CD4-positive, alpha-beta T cell treated with Interleukin-2 at 100 ng/mL for 4 hours (primary cell): ENCODE measurements at places on chromosomes 3 and 15.

GRCh38 chr3:139893963-139894642 is 40.9 kb upstream of the CLSTN2 start:
- no peak for DNase-seq

DNA sequence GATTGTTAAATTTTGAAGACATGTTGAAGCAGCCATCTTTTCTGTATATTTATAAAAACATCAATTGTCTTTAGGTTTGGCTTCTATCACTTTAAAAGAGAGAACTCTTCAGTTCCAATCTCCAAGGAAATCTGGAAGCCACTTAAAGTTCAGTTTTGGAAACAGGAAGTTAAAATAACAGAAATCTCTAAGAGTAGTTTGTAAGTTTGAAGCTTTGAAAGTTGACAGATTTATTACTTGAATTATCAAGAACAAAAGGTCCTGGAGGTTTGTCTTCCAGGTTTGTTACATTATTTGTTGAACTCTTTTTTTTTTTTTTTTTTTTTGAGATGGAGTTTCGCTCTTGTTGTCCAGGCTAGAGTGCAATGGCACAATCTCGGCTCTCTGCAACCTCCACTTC is 30.0 kb downstream of the RNF111 start:
- no peak for DNase-seq

- DNase-seq = no peak
Observed at GRCh38 chr3:18886331-18886730, 262.0 kb upstream of the KCNH8 start.

DNA sequence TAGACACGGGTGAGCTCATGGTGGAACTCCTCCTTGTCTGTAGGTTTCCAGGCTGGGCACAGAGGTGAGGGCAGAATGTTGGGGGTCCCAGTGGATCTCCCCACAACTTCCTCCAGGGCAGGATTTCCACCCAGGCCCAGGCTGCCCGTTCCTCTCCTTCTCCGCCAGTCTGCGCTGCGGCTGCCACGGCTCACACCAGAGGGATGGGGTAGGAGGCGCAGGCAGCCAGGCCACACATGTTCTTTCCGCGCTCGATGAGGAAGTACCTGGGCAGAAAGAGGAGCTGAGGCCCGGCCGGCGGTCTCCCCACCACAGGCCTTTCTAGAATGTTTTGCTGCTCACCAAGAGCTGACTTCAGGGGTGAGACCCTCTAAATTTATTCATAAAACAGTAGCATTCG is 22.9 kb downstream of the CTSH start:
- no peak for DNase-seq

- no peak for DNase-seq
Observed at GRCh38 chr3:21226086-21226485, 524.9 kb downstream of the ZNF385D start.

- no peak for DNase-seq
Observed at GRCh38 chr3:127032296-127032990, 49.5 kb downstream of the PLXNA1 start.

DNA sequence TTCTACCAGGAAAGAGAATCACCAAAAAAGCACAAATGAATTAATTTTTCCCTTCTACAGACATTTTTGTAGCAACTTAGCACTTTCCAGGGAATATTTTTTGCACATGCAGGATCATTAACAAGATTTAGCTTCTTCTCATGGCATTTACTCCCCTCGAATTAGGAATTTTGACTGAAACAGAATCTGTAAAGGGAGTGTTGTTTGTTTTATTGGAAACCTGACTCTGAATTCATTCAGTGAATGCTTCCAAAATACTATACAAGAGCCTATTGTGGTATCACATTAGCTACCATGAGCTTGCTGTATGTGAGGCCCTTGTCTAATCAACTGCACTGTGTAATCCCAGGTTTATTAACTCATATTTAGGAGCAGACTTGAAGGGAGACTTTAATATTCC is 130.4 kb upstream of the ATP10A start:
- no peak for DNase-seq

GRCh38 chr3:125042725-125043406 is 12.9 kb downstream of the HEG1 start:
- DNase-seq = no peak

DNA sequence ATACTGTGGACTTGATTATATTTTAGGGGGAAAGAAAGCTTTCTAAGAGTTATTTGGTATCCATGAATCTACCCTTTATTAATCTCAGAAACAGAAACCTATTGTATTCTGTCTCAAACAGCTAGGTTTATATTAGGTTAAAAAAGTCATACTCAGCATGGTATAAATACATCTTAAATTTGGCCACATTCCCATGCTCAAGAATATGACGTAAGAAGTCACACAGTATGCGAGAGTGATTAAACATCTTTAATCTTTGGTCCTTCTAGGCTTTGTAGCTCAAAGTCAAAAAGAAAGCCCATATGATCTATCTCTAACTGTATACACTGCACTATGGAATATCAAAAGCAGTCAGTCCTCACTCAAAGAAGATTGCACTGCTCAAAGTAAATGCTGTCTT is 131.4 kb downstream of the EPHA3 start:
- no peak for DNase-seq

DNA sequence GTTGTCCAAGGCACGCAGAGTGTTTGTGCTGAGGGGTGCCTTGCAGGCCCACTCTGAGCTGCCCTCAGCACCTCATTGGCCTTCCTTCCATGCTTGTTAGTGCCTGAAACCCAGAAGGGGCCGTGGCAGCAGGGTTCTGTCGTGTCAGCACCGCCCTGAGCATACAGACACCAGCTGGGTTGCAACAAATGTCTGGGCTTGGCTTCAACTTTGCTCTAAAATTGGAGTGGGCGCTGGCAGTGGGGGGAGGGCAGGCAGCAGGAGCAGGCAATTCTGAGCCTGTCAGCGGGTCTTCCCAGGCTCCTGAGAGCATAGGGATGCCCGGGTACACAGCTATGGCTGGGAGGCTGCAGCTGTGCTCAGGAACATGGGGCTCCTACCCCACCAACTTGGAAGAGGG is 464.3 kb downstream of the EPHA3 start:
- DNase-seq = no peak

- no peak for DNase-seq
Observed at GRCh38 chr3:4708230-4708629, 215.1 kb downstream of the ITPR1 start.

- DNase-seq = no peak
Observed at GRCh38 chr3:115975353-115975752, 352.0 kb downstream of the GAP43 start.

GRCh38 chr15:71775856-71776255 is 34.5 kb upstream of the NR2E3 start:
- no peak for DNase-seq

GRCh38 chr15:48040166-48040817 is 80.5 kb upstream of the SLC24A5 start:
- DNase-seq = no peak

DNA sequence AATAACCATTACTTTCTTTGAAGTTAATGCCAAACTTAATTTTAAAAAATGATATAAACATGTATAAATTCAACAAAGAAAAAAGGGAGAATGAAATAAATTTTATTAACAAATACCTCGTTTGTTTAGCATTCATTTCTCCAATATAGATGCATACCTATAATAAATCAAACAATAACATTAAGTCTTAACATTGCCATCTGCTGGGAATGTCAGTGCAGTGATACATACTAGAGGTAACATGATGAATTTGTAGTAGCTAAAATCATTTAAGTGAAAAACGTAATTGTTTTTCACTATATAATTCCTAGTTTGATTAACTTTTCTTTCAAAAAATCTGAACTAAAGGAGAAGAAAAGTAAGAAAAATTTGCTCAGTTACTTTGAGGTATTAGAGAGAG is 340.2 kb upstream of the CBLB start:
- DNase-seq = peak; percentile 35

DNA sequence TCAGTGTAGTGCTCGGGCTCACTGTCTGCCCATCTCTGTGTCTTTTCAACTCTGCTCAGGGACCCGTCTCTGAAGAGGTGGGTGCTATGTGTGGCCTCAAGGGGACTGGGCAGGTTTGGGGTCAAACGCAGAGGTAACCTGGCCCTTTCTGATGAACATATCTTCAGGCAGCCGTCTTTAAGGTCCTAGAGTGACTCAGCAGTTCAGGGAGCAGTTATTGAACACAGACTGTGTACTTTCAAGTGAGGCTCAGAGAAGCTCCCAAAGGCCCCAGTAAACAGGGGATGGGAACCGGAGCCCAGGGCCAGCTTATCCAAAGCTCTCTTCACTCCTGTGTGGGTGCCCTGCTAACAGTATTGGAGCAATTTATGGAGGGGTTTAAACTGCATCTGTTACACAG is 73.1 kb downstream of the WDR76 start:
- no peak for DNase-seq

DNA sequence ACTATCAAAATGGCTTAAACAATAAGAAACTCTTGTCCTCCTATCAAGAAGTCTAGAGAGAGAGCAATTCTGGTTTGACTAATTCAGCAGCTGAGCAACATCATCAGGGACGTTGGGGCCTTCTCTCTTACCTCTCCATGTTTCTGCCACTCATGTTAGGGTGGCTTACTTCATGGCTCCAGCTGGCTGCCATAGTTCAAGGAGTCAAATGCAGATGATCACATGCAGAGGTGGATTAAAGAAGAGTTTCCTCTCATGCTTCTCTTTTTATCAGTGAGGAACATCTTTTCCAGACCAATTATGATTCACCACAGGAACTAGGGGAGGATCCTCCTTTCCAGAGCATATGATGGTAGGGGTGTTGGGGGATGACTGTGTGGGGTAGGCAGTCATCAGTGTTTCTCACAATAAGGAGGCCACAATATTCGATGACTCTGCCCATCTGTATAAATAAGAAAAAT is 45.5 kb downstream of the NEK11 start:
- no peak for DNase-seq

DNA sequence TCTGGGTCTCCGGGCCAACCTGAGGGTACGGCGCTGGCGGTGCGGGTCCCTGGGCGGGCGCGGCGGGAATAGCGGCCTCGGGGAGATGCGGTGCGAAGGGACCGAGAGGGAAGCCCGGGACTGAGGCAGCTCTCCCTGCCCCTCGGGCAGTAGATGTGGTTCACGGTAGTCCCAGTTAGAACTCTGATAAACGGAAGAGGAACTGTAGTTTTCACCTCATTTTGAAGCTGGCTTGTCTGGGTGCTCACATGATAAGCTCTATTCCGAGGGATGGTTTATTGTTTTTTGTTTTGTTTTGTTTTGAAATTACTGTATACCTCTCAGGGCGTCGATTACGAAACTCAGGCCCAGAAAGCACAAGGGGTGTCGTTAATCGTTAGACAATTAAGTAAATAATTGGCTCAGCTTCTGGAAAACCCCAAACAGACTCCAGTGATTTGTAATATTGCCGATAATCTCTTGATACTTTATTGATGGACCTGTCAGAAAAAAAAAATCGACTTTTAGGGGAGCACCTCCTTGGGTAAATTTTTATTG is 413 bp downstream of the NUSAP1 start:
- DNase-seq = peak; percentile 12

DNA sequence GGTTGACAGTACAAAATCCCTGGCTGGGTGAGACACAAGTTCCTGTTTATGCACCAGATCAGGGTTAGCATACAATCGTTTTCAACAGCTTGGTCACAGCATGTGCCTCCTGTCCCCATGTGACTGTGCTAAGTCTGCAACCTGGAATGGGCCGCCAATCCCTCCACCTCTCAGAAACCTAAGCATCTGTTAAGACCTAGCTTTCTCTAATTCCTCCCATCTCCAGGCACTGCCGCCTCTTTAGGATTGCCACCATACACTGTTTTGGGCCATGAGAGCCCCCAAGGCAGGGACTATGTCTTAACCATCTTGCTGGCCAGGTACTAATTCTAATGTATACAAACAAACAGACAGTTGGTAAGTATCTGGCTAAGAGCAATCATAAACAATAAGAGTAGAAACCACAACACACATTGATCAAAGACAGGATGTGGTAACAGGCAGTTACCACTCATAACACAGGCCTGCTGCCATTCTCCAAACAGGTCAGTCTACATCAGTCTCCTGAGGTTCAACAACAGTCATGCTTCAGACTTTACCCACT is 25.6 kb downstream of the SEC22C start:
- DNase-seq = peak; percentile 76

DNA sequence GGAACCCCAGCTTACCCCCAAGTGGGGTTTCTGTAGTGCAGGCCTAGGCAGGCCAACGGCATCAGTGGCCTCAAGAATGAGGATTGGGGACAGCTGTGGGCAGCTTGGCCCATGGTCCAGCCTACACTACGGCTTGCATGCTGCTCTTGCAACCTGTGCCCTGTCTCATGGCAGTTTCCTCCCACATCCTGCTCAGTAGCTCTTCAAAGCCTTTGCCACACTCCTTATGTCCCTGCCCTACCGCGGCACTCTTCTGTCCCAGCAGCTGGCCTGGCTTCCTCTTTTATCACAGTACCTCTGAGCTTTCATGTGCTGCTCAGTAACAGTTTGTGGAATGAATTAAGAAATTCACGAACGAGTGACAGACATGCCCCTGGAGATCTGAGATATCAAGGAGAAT is 431.0 kb downstream of the EPHB1 start:
- no peak for DNase-seq
